AG09309 (cell line): ENCODE measurements at places on chromosomes 7 and 10.
A peak's percentile ranks its signal among the peaks of the same experiment; 100 is the strongest.

GRCh38 chr7:69749372-69749979 lies 151.2 kb downstream of the AUTS2 start:
- DNase-seq = no peak

GRCh38 chr7:155002411-155003091 lies 373 bp downstream of the PAXIP1 start:
- DNase-seq = no peak

DNA sequence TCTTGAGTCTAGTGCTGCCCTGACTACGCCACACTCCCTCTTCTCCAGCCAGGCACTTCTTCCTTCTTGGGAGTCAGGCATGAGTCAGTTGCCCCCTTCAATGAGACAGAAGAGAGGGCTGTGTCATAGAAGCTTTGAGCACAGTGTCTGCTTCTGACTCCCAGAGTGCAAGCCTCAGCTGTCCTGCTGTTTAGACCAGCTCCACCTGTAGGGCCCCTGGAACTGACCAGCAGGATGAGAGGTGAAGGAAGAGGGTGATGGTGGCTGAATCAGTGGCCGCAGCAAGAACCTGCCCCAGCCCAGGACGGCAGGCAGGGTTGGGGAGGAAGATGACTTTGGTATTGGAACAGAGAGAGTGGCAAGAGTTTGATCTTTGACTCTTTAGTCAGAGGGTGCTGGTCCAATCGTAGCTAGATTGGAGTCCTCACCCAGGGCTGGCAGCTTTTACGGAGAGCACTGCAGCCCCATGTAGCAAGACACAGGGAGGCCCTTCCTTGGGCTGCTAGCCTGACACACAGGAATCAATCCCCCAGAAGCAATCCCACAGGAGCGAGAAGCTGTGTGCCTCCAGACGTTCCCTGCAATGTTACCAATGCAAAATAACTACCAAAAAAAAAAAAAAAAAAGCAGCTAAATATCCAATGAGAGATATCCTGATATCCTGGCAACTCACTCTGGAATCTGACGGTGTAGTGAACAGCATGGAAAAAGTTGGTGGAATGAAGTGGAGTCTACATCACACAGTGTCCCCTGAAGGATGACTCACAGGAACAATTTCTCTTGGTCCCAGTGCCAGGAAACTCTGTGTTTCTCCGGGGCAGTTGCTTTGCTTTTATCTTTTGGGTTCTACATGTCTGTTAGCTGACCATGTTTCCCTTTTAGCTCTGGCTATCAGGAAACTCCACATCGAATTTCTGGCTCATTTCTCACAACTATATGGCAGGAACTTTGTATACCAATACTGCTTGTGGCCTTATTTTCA lies 6.9 kb downstream of the C10orf62 start:
- DNase-seq = peak; percentile 49

DNA sequence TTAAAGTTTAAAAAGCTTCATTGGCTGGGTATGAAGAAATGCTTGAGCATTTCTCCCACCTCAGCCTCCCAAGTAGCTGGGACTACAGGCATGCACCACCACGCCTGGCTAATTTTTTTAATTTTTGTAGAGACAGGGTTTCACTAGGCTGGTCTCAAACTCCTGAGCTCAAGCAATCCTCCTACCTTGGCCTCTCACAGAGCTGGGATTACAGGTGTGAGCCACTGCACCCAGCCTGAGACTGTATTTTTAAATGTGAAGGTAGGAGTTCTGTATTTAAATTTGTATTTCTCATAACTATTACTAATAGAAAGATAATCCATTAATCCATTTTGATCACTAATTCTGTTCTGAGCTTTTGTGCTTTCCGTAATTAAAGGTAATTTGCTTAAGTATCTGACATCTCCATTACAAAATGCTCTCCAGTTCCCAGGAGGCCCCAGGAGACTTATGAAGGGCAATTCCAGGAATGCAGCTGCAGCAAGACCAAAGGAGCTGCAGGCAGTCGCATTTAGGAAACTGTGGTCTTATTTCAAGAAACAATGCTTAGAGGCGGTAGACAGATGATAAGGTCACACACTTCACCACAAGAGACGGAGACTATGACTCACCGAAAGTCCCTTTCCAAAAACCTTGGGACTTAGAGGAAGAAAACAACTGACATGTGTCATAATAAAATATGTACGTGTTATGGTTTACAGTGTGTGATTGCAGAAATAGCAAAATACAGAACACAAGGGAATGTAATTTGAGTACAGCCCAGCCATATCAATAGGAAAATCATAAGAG lies 23.3 kb downstream of the YAE1 start:
- DNase-seq = peak; percentile 65

- no peak for DNase-seq
These were observed 39.4 kb upstream of the GRB10 start for GRCh38 chr7:50822110-50822509.

- DNase-seq = no peak
These were observed 92.0 kb downstream of the ZFAND4 start for GRCh38 chr10:45580371-45581215.

DNA sequence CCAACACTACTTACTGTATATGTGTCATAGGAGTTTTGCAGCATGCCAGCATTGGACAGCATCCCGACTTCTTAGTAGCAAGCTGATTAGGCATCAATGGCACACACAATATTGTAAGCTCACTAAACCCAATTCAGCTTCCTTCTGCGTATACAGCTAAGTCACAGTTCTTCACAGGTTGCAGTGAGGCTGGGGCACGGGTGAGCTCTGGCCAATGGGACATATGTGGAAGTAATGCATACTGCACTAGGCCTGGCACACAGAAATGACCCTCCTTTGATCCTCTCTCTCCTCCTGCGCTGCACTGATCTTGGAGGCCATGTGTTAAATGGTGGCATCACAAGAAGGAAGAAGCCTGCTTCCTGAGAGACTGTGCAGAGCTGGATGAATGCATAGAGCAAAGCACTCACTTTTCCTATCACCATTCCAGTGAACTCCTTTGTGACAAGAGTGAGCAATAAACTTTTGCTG lies 11.9 kb downstream of the RAB11FIP2 start:
- DNase-seq = no peak

DNA sequence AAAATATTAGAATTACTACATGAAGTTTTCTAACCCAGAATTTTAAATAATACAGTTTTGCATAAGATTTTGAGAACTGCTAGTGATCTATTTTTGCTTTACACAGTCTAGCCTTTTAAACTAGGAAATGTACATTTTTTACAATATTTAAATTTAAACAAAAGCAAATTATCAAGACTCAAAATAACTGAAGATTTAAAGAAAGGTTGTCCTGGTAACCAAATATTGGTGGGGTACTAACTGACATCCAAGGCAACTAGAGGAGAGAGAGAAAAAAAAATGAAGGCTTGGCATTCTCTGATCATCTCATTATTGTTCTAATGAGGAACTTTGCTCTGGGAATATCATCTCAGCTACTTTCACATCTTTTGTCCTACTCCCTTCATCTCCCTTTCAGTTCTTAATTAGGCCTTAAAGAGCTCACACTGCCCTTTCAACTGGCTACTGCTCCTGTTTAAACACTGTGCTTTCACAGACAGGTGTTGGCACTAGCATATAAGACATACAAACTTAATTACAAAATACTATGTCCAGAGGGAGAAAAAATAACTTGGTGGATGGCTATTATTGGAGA lies 33.7 kb downstream of the RAB11FIP2 start:
- DNase-seq = no peak

- no peak for DNase-seq
These were observed 384.9 kb downstream of the THSD7A start for GRCh38 chr7:11447106-11447505.

DNA sequence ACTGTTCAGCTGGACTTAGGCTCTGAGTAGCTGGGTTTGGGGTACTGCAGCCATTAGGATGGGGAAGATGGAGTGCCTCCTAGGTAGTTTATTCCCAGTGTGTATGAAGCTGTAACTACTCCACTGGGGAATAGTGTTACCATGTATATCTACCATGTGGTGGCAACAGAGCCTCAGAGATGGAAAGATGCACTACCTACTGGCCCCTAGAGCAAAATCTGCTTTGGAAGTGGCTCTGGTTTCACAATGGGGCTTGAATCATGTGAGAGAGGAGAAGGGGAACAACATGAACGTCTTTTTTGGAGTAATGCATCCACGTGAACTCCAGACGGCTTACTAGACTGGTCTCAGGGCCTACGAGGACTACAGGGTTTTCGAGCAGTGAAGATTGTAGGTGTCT lies 167.3 kb downstream of the CALCR start:
- no peak for DNase-seq

- no peak for DNase-seq
These were observed 1.4 kb downstream of the MTURN start for GRCh38 chr7:30136117-30136731.
